ENCODE measurements at places on chromosomes 2 and 18.

DNA sequence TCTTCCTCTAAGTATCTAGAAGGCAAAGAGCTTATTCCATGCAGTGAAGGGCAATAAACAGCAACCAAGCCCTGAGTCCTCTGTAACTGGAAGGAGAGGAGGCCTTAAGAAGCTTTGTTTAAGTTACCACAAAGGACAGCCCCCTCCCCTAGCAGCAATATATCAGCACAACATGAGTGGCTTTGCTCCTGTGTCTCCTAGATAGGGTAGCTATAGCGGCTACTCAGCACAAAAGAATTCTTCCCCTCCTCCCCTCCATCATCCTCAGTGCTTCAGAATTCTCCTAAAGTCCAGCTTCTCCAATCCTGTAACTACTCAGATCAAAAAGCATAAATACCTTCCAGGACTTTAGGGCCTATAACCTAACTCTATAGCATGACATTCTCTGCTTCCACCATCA lies 16.5 kb downstream of the SUMO1 start:
- DNase-seq = no peak

GRCh38 chr18:6997808-6998207 lies 119.8 kb downstream of the LAMA1 start:
- DNase-seq = no peak

- DNase-seq = no peak
Measured at GRCh38 chr18:10365901-10366300, 88.5 kb upstream of the APCDD1 start.

- DNase-seq = no peak
Measured at GRCh38 chr18:12939162-12939561, 8.6 kb upstream of the SEH1L start.

- DNase-seq = no peak
Measured at GRCh38 chr2:204850581-204850980, 305.3 kb downstream of the PARD3B start.

- no peak for DNase-seq
Measured at GRCh38 chr18:9025091-9025838, 77.2 kb upstream of the NDUFV2 start.

DNA sequence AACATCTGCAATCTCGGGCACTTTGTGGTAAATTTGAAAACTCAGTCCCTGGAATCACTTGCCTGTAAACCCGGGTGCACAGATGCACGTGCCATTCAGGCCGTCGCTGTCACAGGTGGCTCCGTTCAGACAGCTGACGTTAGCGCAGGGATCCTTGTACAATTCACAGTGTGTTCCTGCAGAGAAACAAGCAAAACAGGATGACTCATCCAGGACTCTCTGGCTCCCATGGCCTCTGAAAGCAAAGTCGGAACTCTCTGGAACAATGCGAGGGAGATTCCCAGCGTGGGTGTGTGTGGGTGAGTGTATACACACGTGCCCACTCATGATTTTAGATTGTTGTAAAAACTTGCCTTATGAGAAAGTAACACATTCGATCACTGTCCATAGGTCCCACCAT lies 136.1 kb upstream of the PID1 start:
- no peak for DNase-seq

GRCh38 chr2:204749319-204749718 lies 204.0 kb downstream of the PARD3B start:
- no peak for DNase-seq

GRCh38 chr2:150167711-150168110 lies 319.8 kb downstream of the RND3 start:
- no peak for DNase-seq

DNA sequence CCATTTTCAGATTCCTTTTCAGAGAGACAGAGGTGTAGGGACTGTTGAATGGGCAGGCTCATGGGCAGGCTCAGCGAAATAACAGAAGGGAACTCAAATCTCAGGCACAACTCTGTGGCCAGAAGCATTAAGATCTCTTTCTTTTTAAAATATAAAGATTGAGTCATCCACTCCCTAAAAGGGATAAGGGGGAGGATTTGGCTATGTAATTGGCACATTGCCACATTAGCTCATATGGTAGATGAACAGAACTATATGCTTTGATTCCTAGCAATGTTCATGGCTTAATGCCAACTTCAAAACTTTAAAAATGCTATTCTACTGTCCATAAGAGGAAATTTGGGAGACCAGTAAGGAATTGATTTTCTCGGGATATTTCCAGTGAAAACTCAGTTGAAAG lies 53.8 kb upstream of the SLC5A7 start:
- DNase-seq = no peak

- DNase-seq = no peak
Measured at GRCh38 chr2:154446324-154446723, 252.2 kb upstream of the KCNJ3 start.

DNA sequence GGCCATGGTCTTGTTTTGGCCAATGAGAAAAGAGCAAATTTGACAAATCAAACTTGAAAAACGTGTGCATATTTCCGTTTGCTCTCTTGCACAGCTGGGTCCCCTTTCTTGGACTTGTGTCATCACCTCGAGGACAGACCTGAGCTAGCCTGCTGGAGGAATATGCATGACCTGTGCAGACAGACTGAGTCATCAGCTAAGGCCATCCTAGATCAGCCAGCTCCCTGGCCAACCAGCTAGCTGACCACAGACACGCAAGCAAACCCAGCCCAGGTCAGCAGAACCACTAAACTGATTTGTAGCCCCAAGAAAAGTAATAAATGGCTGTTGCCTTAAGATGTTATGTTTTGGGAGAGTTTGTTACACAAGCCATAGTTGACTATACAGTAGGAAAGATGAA lies 61.3 kb upstream of the PAX3 start:
- no peak for DNase-seq

DNA sequence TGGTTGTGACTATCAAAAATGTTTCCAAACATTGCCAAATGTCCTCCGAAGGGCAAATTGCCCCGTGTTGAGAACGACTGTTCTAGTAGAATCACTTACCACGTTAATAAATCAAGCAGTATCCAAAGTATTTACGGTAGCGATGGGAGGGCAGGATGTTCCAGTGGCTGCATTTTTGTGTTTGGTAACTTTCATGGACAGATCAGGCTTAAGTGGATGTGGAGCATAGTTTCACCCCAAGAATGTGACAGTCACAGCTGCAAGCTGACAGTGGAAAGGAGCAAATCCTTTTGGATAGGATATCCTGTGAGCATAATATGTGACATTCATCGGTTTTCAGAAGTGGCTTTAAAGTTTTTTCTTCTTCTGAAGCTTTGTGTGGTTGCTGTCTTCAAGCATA lies 46.3 kb upstream of the DARS1 start:
- DNase-seq = no peak

DNA sequence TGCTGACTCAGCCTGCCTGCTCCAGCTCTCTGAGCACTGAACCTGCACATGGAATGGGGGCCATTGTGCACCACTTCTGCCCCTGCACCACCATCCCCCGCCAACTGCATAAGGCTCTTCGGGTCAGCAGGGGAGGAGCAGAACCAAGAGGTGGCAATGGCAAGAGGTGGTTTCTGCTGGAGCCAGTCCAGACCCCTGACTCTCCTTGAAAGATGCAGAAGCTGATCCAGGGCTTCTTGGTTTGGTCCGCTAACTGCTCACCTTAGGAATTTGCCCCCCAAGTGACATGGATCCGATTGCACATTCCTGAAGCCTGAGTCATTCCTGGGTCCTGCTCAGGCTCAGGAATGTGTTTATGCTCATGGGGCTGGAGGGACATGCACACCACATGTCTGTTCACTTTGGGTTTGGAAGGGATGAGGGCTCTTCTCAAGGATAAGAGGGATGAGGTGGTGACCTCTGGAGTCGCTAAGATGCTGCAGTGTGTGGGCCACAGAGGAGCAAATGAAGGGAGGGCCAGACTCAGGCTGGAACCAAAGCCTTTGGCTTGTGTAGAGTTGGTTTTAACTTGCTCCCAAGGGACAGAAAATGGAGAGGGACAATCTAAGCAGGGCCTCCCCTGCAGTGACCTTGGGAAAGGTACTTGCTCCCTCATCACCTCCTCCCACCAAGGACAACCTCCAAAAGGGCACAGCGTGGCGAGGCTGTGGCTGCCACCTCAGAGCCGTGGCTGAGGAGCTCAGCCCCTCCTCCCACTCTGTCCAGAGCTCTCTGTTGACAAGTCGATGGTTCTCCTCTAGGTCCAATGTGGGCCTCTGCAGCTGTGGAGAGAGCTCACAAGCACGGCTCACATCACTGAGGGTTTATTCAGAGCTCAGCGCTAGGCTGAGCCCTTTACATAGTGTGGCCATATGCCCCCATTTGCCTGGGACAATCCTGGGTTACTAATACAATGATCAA lies 66.2 kb downstream of the HS1BP3 start:
- no peak for DNase-seq

GRCh38 chr2:109371481-109372170 lies 242.1 kb downstream of the SEPTIN10 start:
- DNase-seq = no peak

DNA sequence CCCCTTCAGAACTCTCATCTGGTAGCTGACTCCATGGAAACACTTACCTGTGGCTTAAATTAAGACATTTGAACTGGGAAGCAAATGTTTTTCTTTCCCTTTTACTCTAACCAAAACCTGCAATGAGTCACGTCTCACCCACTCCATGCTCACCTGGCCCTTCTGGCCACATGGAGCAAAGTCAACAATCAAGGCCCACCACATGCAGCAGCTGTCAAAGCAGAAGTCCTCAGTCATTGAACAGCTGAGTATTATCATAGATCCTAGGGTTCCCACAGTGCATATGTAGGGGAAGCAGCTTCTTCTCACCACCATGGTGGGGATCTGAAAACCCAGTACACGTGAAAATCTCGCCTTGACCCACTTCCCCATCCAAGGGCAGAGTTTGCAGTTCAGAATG lies 12.3 kb upstream of the MEP1B start:
- DNase-seq = no peak

DNA sequence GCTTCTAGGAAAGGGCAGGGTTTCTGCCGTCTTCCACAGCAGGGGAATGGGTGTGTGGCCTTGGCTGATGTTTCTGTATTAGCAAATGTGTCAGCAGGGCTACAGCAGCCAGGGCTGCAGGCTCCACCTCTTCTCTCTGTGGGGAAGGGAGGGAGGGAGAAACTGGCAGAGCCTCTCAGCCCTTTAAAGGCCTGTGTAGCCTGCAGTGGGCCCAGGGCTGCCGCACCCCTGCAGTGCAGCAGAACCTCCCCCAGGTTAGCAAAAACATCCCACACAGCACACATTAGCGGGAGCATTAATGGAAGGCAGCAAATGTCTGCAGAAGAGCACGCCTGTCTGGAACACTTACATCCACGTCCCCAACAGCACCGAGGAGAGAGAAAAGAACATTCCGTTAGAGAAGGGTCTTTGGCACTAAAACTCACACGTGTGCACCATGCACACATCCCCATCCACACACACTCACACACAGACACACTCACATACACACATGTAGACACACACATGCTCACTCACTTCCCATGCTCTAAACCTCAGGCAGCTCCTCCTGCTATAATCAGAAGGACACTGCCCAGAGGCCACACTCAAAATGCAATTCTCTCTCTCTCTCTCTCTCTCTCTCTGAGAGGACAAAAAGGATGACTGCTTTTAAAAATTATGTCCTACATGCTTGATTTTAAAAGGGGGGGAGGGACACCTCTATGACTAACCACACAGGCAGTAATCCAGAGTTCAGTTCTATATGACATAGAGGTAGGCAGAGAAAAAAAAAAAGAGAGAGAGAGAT lies 24.1 kb downstream of the MRPL35 start:
- DNase-seq = no peak

DNA sequence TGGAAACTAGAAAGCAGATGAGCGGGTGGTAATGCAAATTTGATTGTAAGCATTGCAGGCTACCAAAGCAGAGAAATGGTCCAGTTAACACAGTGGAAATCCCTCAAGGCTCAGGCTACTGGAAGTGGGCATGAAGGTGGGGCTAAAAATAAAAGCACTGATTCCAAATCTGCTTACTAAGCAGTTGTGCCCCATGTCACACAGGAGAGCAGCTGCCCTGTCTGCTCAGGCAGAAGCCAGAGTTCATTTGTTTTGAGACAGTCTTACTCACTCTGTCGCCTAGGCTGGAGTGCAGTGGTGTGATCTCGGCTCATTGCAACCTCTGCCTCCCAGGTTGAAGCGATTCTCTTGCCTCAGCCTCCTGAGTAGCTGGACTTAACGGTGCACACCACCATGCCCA lies 42.5 kb upstream of the TSPYL6 start:
- DNase-seq = no peak

DNA sequence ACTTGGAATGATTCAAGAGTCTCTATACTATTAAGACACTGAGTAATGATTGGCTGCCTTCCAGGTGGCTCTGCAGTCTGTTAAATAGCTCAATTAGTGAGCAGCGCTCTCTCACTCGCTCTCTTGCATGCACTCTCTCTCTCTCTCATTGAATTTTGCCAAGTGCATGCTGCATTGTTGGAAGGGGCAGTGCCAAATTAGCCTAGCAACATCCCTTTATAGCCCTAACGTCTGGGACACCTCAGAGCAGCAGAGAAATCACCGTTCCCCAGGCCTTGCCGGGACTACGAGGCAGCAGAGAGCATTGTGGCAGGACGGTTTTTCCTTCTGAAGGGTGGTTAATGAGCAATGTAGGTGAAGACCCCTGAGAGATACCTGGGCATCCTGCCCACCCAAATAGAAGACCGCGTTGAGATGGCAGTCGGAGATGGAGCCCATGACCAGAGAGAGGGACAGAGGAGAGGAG lies 447.6 kb upstream of the POU3F3 start:
- no peak for DNase-seq

DNA sequence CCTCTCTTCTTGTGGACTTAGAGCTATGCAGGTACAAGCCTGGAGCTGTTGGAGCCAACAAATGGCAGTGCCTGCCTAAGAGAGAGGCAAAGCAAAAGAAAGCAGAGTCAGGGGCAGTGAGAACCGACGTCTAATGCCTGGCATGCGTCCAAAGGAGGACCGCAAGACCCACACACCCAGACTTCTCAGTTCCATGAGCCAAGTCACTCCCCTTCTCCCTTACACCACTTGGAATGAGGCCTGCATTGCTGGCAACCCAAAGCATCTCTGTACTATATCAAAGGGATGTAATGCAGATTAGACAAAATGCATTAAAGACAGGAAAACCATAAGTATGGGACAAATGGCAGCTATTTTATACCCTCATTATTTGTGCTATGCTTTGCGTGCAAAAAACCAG lies 49.9 kb upstream of the RNU4ATAC start:
- no peak for DNase-seq

- no peak for DNase-seq
Measured at GRCh38 chr2:26652361-26653041, 11.3 kb upstream of the CIB4 start.

- no peak for DNase-seq
Measured at GRCh38 chr2:23249348-23249747, 135.6 kb upstream of the KLHL29 start.

DNA sequence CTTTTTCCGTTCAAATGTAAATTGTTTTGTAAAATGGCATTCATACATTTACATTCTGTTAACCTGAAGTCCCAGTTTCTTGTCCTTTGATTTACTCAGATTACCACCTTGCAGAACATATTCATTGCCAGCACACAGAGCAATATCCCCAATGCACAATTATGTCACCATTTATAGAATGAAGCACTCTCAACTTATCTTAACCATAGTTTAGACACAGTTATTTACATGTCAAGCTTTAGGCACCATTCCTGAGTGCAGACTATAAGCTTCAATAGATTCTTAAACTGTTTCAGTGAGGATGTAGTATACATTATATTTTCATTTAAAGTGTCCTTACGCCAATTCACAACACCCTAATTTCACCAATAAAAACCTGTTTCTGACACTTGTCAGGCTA lies 1977.9 kb downstream of the SUCLG1 start:
- DNase-seq = no peak
